ENCODE measurements at places on chromosomes 1 and 21.

DNA sequence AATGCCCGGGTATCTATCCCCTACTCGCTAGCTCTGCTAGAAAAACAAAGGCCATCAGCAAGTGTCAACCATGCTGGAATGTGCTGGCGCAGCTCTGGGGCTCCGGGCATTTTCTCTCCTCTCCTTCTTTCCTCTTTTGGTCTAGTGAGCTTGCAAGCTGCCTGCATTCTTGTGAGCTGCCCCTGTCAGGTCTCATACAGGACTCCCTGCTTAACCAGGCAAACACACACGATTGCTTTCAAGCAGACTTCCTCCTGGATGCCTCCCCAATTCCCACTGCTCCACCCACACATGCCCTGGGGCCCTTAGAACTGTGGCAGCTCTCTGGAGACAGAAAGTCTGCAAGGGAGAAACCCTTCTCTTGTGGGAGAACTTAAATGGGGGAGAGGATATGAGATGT is 35.7 kb upstream of the SUCO start:
- DNase-seq = no peak

GRCh38 chr1:29542548-29542947 is 306.2 kb downstream of the PTPRU start:
- DNase-seq = no peak

GRCh38 chr1:114499478-114499877 is 11.5 kb downstream of the TRIM33 start:
- no peak for DNase-seq

DNA sequence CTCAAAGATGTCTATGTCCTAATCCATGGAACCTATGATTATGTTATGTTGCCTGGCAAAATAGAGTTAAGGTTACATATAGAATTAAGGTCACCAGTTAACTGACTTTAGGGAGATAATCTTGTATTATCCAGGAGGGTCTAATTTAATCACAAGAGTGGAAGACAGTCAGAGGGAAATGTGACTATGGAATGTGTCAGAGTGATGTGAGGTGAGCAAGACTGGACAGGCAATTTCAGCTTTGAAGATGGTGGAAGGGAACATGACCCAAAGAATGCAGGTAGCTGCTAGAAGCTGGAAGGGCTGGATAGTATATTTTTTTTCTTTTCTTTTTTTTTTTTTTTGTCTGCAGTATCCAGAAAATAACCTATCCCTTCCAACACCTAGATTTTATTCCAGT is 241.7 kb upstream of the NEGR1 start:
- DNase-seq = no peak

DNA sequence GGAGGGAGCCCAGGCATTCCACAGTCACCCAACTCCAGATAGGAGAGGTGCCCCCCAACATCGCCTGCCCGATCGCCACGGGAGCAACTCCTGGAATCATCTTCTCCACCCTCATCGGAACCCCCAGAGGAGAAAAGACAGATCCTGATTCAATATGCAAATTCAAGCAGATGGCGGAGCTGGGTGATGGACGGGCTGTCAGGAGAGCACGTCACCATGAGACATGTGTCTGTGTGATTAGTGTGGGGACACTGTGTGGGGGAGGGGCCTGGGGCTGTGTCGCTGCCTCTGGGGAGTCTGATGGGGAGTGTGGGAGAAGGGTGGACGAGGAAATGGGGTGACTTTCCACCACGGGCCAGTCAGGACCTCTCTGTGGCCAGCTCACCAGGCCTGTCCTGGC is 90.2 kb upstream of the CSF3R start:
- DNase-seq = no peak

DNA sequence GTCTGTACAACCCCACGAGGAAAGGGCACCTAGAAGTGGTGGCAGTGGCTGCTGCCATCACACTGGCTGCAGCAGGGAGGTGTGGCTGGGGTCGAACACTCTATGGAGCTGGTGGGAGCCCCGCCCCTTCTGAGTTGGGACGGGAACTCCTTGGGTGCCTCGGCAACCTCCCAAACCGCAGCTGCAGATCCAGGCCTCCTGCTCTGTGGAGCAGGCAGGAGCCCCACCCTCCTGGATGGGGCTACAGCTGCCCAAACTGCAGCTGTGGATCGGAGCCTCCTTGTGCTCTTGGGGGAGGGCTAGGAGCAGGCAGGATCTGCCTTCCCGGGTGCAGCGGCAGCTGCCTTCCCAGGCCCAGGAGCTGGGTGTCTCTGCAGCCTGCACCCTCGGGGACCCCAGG is 38.9 kb upstream of the TARDBP start:
- DNase-seq = no peak

GRCh38 chr21:15749861-15750159 is 20.0 kb downstream of the USP25 start:
- DNase-seq = no peak

GRCh38 chr1:61370913-61371279 is 288.5 kb downstream of the NFIA start:
- DNase-seq = no peak

DNA sequence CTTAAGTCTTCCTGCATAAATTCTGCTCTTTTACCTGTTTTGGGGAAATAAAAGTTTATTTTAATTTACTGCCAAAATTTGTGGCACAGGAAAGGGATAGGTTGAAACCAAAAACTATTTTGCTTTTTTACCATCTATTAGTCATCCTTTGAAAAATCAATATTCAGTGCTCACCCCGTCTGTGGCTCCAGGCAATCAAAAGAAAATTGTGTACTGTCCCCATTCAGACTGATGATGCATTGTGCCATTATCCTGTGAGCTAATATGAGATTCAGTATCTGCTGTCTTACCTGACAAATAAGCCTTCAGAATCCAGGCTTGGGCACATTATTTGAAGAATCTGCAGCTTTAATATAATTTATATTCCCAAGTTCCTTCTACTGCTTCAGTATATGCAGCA is 650.7 kb downstream of the KIF26B start:
- no peak for DNase-seq

DNA sequence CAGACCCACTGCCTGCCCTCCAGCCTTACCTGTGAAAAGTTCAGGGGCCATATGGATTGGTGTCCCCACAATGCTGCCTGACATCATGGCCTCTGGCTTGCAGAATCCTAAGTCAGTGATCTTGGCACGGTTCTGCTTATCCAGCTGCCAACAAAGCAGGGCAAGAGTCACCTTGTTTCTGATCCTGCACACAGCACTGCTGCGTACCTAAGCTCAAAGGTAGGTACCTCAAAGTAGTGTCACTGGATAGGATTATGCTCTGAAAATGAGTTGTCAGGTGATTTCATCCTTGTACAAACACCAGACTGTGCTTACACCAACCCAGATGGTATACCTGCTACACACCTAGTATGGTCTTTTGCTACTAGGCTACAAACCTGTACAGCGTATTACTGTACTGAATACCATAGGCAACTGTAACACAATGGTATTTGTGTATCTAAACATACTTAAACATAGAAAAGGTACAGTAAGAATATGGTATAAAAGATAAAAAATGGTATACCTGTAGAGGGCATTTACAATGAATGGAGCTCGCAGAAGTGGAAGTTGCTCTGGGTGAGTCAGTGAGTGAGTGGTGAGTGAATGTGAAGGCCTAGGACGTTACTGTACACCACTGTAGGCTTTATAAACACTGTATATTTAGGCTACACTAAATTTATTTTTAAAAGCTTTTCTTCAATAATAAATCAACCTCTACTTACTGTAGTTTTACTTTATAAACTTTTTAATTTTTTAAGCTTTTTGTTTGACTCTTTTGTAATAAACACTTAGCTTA is 29.1 kb upstream of the RBBP5 start:
- DNase-seq = no peak

DNA sequence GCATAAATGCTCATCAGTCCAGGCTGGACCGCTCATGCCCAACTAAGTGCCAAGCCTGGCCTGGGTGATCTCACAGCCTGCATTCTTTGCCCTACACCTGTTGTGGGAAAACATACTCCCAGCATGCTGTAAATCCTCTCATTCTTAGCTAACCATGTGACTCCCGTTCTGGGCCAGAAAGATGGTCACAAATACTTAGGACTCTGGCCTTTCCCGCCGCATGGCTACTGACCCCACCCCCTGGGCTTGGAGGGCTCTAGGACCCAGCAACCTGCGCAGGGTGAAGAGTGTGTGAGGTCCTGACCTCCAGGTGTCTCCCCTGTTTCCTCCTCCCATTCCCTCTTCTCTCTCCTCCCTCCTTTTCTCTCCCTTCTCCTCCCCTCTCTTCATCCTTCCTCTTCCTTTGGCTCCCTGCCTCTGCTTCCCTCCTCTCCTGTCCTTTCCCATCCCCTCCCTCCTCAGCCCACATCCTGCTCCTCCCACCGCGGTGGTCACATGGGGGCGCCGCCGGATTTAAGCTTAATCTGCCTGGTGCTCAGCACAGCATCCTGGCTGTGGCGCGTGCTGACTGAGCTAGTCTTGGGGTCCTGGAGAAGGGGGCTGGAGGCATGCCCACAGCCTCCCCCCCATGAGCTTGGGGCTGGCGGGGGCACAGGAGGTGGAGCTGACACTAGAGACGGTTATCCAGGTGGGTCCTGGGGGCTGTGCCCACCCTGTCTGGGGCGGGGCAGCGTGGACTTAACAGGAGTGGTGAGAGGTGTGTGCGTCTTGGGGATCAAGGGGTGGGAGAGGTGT is at the start of gene CROCC:
Gene CROCC (plus strand): TSS at position 541 of the 795 bp plus-strand sequence. CDS start 88 bp downstream, at position 629.
- no peak for DNase-seq

DNA sequence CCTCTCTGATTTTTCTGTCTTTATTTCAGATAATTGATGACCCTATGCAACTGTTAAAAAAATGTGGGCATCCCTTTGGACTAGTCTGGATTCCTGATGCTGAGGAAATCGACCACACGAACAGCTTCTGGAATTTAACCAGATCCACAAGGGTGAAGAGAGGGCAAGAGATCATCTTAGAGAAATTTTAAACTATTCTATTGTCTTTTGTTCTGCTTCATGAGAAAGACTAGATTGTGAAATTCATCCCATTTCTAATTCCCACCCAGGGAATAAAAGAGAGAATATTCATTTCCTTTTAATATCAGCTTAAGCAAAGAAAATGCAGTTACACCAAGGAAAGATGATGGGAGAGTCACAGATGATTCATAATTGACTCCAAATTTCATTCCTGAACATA is 71.8 kb downstream of the DUSP10 start:
- DNase-seq = no peak

- DNase-seq = no peak
Measured at GRCh38 chr1:198007687-198008607, 90.8 kb downstream of the LHX9 start.

DNA sequence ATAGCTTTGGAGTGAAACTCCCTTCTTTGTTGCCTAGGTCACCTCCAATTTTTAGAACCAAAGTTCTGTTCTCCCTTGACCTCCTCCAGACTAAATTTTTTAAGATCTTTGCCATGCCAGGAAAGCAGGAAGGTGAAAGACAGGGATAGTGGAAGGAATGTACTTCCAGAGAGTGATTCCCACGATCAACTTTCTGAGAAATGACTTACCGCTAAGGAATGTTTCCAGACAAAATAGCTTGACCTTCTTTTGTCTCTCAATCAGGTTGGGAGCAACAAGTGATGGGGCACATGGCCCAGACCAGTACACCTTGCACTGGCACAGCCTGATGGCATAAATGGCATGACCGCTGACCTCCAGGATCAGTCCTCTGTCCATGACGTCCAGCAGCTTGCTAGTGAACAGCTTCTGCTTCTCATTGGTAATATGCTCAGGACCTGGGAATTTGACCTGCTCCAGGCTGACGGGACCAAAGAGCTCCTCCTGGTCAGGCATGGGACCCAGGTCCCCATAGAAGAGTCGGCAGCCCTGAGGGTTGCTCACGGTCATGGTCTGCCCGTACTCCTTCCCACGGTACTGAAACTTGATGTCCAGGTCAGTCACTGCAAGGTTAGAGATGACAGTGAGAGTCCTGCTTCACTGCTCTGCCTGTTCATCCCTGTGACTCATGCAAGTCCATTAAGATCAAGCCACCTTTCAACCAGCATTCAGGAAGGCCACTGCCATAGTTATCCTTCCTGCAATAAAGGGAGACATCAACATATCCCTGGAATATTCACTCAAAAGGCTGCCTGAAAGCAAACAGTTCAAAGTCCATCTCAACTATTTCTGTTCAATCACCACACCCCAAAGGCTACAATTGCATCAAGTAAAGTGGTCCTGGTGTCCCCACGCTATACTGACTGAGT is 6.2 kb upstream of the C1orf74 start:
- no peak for DNase-seq

- no peak for DNase-seq
Measured at GRCh38 chr1:185969524-185969991, 235.4 kb downstream of the HMCN1 start.

GRCh38 chr1:179038528-179039281 is 13.0 kb downstream of the FAM20B start:
- no peak for DNase-seq

GRCh38 chr21:44778499-44778911 is 23.1 kb downstream of the UBE2G2 start:
- DNase-seq = no peak

DNA sequence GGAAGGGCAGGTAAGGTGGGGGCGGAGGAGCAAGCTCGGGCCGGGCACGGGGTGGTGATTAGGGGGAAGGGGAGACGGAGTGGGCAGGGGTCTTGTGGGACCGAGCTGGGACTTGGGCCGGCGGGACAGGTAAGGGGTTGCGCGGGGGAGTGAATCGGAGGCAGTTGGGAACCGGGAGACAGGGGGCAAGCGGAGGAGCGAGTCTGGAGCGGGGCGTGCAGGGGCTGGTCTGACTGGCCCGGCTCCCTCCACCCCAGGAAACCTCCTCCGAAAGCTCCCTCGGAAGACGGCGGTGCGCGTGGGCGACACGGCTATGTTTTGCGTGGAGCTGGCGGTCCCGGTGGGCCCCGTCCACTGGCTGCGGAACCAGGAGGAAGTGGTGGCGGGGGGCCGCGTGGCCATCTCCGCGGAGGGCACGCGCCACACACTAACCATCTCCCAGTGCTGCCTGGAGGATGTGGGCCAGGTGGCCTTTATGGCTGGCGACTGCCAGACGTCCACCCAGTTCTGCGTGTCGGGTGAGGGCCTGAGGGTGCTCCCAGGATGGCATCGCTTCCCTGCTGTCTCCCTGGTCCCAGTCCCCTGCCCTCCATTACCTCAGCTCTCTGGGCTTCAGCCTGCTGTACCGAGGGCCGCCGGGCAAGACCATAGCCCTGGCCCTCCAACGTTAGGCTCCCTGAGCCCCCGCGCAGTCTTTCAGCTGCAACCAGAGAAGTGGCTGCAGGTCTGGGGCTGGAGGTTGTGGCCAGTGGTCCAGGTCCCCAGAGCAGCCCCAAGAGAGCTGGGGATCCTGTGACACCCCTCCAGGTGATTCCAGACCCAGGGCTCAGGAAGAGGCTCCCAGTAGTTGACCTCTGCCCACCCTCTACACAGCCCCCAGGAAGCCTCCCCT is 6.3 kb downstream of the OBSCN start:
- no peak for DNase-seq

GRCh38 chr1:167629681-167630567 is at the start of gene RCSD1:
Gene RCSD1, plus strand, starts transcription at chr1:167630232. Its CDS starts 192 bp downstream, at chr1:167630424.
- DNase-seq = no peak

DNA sequence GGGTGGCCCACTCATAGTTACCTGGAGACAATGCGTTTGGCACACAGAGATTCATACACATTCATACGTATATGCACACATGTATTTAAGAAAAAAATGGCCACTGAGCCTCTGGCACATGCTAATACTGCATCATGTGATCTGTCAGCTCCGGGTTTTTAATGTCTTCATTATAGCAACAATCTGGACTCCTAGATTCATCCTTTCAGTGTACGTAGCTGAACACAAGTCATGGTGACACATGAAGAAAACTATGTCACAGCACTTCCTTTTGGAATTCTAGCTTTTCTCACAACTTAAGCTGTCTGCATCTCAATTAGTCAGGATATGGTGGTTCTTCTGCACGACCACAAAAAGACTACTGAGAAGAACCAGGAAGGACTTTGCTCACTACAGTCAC is 24.7 kb downstream of the HSF2BP start:
- DNase-seq = no peak

- no peak for DNase-seq
Measured at GRCh38 chr1:1185101-1185765, 11.6 kb downstream of the TTLL10 start.

Data from thoracic aorta (tissue), 2 donors.